Cardiac septum (tissue), 1 donor: ENCODE measurements at places on chromosomes 2 and 18. TPM values are rescaled to one million over a fixed set of nuclear protein-coding genes. Genes with fewer than 3 reads are reported as not detected.

The EFR3B gene
- 8.9 TPM for total RNA-seq

GRCh38 chr2:150188177-150188576, 299.3 kb downstream of the RND3 start:
- no peak for DNase-seq

DNA sequence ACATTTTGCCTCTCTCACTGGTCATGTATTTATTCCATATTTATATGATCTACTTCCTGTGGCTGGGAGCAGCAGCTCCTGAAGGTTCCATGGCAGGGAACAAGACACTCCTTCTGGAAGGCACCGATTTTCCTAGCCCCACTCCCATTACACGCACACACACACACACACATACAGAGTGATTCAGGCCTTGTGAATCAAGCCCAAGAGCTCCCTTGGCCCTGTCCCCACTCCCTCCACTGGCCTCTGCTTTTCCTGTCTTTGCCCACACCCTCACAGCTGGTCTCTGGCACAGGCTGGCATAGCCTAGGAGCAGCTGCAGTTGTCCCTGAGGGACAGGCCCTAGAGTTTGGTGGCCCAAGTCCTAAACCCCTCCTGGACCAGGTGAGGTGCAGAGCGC, 201.7 kb downstream of the NAPG start:
- DNase-seq = no peak

The PPP4R3B gene
- 29.6 TPM for total RNA-seq

The BMP10 gene
- 0.83 TPM for total RNA-seq

The TUBB8B gene
- not detected for total RNA-seq

GRCh38 chr2:133654949-133655348, 86.7 kb upstream of the NCKAP5 start:
- DNase-seq = no peak

- no peak for DNase-seq
Observed at GRCh38 chr2:343355-343754, 55.5 kb upstream of the ALKAL2 start.

The ACVR1C gene
- total RNA-seq = 0.59 TPM

GRCh38 chr18:62338446-62339105, 13.5 kb downstream of the TNFRSF11A start:
- no peak for DNase-seq

The PARD3B gene
- 9.5 TPM for total RNA-seq

DNA sequence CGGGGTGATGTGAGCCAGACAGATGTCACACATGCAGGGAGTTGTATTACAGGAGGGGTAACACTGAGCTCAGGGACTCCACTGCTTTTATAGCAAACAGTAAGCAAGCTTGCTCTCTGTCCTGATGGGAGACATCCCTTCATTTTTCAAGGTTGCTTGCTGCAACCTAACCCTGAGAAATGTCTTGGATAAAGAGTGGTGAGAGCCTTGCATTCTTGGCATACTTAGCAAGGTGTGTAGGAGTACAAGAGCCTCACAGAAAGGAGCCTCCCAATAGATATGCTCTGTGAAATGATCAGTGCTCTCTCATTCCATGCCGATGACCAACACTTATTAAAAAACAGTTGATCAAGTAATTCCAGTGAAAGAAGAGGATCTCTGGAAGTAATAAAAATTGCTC, 8.1 kb downstream of the PFN4 start:
- DNase-seq = no peak

DNA sequence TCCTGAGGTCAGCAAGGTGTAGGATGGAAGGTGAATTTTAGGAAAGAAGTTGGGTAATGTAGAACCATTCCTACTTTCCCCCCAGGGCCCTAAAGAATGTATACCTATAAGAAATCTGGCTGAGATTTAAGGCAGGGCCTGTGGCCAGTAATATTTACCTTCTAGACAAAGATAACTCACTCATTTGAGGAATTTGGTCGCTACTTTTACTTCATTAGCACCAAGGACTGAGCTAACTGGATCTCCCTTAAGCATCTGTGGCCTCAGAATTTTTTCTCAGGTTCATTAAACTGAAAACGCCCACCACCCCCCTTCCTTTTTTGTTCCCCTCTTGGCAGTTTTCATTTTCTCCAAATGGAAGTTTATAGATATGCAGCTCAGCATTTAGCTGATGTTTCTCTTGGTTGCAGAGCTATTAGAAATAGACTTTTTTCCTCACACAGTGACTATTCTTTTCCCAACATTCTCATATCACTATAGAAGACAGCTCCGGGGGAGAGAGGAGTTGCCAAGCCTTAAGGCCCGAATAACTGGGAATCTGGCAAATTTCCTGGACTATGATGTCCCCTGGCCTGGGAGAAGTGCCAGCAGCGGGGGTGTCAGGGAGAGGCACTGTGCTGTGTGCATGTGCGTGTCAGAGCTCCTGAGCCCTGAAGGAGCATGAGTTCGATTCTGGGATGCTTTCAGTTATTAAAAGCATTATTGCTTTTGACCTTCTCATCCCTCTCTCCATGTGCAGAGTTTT, 310.9 kb downstream of the PRKCE start:
- peak; percentile 80 for DNase-seq

GRCh38 chr18:70243131-70243929, 37.8 kb upstream of the RTTN start:
- DNase-seq = no peak

- no peak for DNase-seq
Observed at GRCh38 chr2:2527148-2527547, 196.1 kb upstream of the MYT1L start.

DNA sequence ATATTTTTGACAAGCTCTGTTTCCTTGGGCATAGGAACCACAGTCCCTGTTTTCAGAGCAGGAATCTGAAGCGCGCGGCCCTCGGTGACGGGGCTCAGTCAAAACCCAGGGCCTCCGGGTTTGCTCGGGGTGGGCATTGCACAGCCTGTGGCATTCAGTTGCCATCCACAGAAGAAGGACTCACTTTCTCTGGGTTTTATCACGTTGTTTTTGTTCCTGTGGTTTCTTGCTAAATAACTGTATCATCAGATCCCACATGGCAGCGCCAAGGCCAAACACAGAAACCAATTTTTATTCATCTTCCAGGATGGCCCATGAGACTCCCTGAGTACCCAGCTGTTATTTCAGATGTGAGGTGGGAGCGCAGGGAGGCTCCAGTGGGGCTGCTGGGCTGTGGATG, 35.6 kb downstream of the SGPP2 start:
- DNase-seq = no peak

DNA sequence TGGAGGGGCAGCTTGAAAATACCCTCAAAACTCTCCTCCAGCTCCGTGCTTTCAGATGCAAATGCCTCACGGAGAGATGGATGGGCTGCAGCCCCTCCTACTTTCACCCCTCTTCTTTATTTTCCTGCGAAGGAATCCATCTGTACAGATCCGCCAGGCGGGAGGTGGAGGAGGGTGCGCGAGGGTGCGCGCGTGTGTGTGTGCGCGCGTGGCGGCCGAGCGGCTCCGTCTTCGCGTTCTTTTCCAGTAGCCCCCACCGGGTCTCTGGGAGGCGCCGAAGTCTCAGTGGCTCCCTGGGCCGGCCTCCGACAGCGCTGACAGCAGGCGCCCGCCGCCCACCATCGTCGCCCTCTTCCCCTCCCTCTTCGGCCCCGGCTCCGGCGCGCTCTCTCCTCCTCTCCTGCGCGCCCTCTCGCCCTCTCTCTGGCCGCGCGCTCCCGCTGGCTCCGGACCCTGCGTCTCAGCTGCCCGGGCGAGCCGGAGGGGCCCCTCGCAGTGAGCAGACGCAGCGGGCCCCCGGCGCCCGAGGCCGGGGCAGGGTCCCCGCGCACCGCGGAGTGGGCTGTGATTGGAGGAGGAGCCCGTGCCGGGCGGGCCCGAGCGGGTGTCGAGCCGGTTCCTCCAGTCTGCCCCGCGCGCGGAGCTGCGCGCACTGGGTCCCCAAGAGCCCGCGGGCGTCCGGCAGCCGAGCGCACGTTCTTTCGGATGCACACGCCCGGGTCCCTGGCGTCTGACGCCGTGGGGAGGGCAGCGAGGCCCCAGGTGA, at the start of gene CDH7:
TSS of gene CDH7 (plus strand) at position 624 of the 766 bp plus-strand sequence. CDS start 11,831 bp downstream, outside the sequence.
- DNase-seq = no peak

- no peak for DNase-seq
Observed at GRCh38 chr2:231050018-231050901, 6.4 kb upstream of the PSMD1 start.

The RBM43 gene
- 1.5 TPM for total RNA-seq

DNA sequence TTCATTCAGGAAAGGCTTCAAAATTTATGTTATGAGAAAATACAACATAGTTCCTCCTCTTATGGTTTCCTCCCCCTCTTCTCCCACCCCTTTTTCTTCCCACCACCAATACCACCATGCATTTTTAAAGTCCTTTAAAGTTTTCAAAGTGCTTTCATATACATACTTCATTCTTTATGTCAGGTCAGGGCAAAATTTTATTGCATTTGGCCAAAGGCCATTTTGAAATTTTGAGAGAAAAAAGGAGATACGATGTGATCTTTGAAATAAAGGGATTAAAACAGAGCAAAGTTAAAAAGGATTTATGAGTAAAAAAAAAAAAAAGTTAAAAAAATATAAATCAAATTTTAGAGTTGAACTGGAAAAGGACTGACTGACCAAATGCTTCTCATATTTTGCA, 792.5 kb upstream of the FANCL start:
- no peak for DNase-seq

- no peak for DNase-seq
Observed at GRCh38 chr2:142617461-142617860, 260.0 kb upstream of the KYNU start.

GRCh38 chr2:29063646-29064345, 10.5 kb downstream of the PCARE start:
- no peak for DNase-seq

DNA sequence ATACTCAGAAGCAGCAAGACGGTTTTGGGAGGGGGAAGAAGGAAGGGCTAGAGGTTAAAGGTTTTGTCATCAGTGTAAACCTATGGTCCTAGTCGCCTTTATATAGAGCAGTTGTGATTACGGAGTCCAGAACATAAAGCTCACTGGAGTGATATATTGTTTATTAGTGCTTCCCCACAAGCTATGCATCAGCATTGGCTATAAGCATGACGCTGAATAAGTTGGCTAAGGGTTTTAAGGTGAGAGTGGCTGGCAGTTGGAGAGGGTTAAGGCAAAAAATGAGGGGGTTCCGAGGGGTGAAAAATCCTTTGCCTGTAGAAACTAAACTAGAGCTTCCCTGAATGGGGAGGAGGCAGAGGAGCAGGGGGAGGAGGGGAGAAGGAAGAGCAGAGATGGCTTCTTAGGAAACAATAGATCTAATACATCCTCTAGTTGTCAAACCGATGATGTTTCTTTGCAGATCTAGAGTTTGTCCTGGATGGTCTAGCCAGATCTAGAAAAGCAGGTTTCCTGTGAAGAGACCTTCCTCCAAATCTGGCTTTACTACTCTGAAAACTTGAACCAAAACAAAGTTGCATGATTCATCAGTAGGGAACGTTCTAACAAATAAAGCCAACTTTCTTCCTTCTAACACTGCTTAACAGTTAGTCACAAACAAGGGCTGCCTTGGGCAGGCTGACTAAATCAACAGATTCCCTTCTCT, 2.5 kb downstream of the KLF7 start:
- peak; percentile 76 for DNase-seq

DNA sequence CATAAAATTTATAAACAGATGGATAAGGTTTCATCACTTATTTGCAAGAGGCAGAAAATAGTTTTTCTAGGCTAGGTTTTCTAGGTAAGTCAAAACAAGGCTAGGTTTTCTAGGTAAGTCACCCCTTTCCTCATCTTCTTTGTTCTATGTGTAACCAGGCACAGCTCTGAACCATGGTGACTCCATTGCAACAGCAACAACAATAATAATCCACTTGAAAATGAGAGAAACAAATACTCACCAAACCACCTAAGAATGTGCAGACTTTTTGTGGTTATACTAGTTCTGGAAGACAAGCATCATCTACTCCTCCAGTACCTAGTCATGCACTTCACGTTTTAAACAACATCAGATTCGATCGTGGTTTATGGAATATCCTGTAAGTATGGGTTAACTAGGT, 237.4 kb upstream of the ACVR2A start:
- no peak for DNase-seq

The CPSF3 gene
- 17.1 TPM for total RNA-seq

- peak; percentile 89 for DNase-seq
Observed at GRCh38 chr2:105515581-105516415, 116.9 kb upstream of the FHL2 start.

The LIMS3 gene
- total RNA-seq = 6.4 TPM

DNA sequence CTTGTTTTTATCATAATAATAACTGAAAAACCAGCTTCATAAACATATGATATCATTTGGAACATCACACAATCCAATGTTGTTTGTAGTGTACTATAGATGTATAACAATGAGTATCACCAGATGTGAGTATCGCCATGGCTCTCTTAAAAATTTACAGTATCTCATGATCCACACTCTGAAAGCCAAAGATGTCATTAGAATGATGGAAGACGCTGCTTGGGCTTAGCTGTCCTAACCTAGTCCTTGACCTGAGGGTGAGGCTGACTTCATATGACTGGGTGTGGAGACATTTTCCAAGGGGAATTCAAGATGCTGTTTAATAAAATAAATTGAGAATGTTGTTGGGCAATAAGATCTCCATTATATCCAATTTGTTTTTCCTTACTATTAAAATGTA, 242.6 kb downstream of the RIT2 start:
- DNase-seq = no peak

The THSD7B gene
- 0.62 TPM for total RNA-seq

- DNase-seq = no peak
Observed at GRCh38 chr2:191927319-191927867, 80.5 kb upstream of the CAVIN2 start.

DNA sequence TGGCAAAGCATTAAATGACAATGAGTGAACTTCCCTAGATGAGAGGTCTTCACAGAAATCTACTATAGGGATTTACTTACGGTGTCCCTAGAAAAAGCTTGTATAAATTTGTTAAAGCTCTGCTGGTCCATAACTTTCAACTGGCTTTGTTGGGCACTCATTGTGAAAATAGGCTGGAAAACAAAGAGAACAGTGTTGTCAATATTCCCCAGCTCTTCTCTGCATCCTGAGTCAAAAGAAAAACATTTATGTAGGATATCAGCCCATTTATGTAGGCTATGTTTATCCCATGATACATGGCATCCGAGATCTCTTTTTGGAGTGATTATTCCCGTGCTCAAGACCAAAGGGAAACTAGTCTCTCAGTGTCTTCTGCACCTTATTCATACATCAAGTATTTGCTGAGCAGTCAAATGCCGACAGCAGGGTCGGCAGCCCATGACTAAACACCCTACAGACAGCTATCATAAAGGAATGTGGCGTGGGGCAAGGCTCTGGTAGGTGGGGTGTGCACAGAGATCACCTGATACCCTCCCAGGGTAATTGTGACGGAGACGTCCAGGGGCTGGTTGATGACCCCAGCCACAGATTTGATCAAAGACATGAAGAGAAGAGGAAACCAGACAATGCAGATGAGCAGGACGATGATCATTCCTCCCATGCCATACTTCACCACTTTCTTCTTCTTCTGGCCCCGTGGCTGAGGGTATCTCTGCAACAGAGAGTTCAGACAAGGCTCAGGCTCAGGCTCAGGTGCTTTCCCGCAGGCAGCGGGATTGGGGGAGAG, 155.9 kb downstream of the NAPG start:
- DNase-seq = no peak

The INHBB gene
- 2.8 TPM for total RNA-seq

DNA sequence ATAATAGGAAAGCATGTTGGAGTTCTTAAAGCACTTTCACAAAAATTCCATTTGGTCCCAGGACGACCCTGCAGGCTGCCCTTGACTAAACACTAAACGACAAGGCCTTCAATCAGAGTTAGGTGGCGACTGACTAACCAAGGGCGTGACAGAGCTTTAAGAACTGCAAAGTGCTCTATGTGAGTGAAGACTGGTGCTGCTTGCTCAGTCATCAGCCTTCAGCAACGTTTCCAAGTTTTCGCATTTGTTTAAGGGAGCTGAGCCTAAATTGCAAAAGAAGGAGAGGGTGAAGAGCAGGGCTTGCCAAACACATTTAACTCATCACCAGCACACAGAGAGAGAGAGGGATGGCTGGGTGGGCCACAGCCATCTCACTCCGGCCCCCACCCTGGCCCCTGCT, 204.7 kb upstream of the PID1 start:
- no peak for DNase-seq
